Ureter (tissue), 1 donor: ENCODE measurements at places on chromosomes 5 and 9. TPM values are rescaled to one million over a fixed set of nuclear protein-coding genes. Genes with fewer than 3 reads are reported as not detected.

SMIM33 gene
- not detected for total RNA-seq

RANBP3L gene
- total RNA-seq: 8.1 TPM

CBY3 gene
- not detected for total RNA-seq

DBH gene
- total RNA-seq: not detected

PNPLA7 gene
- 9.7 TPM for total RNA-seq

LAMC3 gene
- 50.6 TPM for total RNA-seq

TLE1 gene
- total RNA-seq: 74.0 TPM

RLN1 gene
- total RNA-seq: not detected

C9orf152 gene
- 6.7 TPM for total RNA-seq

CCDC192 gene
- 1.2 TPM for total RNA-seq

TMEM174 gene
- not detected for total RNA-seq
